Activated CD4-positive, alpha-beta T cell treated with anti-CD3 and anti-CD28 coated beads for 48 hours (primary cell): ENCODE measurements at places on chromosomes 1 and 21.
A peak's percentile ranks its signal among the peaks of the same experiment; 100 is the strongest.

DNA sequence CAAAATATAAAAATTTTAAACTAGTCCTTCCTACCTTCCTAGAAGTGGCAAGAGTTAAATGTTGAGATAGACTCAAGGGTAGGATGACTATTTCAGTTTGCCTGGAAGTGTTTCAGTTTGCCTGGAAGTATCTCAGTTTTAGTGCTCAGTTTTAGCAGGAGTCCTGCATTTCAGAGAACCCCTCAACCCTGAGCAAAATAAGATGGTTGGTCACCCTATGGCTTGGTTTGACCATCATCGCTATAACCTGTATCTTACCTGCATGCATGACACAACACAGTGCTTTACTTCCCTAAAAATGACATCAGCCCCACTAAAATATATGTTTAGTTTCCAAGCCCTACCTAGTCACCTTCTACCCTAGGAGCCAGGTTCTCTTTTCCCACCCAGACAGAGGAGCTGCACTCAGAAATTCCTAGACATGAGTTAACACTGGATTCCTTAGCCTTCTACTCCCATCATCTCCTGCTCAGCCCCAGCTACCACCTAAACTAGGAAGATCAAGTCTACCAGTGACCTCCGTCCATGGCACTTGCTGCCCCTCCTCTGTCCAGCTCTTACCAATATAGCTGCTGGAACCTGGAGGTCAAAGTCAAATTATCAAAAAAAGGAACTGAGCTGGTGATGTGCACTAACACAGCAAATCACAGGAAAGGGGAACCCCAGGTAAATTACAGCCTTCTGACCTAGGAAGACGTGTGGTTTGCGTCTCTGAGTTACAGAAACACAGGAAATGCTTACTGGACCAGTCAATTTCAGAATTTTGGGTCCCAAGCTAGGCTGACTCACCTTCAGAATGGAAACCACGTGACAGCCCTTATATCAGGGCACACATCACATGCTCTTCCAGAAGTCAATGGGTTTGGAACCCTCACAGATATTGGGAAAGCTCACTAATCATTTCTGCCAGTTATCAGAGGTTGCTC lies 2.2 kb upstream of the G0S2 start:
- peak; percentile 55 for DNase-seq

DNA sequence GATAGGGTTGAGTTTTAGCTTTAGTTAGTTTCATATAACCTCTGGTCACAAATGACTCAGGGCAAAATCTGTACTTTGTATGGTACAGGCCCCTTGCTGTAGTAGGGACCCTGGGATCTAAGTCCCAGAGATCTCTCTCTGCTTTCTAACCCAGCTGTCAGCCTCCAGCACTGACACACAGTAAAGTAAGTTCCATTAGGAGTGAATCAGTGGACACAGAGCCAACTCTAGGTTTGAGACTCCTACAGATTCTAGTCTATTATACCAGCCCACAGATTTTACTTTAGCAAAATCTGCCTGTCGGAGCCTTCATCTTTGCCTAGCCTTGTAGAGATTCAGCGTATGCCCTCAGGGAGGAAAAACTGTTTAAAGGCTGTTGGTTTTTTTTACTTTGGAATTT lies 52.5 kb downstream of the ANGPTL1 start:
- DNase-seq = no peak

GRCh38 chr1:91585982-91586381 lies 85.3 kb downstream of the CDC7 start:
- no peak for DNase-seq

- DNase-seq = no peak
These were observed 97.3 kb downstream of the LMX1A start for GRCh38 chr1:165259236-165259635.

DNA sequence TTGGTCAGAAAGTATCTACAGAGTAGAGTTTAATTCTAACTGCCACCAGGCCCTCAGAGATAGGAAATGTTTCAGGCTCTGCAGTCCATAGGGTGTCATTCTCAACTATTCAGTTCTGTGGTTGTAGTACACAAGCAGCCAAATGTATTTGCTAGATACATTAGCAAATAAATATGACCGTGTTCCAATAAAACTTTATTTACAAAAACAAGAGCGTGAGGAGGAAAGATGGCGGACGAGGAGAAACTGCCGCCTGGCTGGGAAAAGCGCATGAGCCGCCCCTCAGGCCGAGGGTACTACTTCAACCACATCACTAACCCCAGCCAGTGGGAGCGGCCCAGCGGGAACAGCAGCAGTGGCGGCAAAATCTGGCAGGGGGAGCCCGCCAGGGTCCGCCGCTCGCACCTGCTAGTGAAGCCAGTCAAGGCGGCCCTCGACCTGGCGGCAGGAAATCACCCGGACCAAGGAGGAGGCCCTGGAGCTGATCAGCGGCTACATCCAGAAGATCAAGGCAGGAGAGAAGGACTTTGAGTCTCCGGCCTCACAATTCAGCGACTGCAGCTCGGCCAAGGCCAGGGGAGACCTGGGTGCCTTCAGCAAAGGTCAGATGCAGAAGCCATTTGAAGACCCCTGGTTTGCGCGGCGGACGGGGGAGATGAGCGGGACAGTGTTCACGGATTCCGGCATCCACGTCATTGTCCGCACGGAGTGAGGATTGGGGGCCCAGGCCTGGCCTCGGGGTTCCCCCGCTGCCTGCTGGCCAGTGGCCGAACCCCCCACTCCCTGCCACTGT lies 286.1 kb downstream of the LRRC40 start:
- DNase-seq = no peak

DNA sequence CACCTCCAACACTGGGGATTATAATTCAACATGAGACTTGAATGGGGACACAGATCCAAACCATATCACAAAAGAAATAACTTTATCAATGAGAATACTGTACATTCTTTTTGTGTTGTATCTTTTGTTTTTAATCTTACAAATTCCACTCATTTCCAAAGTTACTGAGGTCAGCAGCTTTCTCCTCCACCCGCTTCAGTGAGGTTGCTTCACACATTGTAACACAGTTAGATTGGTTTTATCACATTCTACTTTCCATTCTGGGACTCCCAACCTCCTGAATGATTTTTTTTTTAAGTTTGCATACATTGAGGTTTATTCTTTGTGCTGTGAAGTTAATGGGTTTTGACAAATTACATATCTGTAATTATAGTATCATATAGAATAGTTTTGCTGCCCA lies 43.8 kb downstream of the DDAH1 start:
- DNase-seq = no peak

- DNase-seq = no peak
These were observed 18.2 kb downstream of the SMAP2 start for GRCh38 chr1:40391688-40392145.

GRCh38 chr1:30466026-30466425 lies 257.4 kb downstream of the MATN1 start:
- DNase-seq = no peak

GRCh38 chr1:47703981-47704596 lies 266.2 kb downstream of the FOXD2 start:
- DNase-seq = no peak

DNA sequence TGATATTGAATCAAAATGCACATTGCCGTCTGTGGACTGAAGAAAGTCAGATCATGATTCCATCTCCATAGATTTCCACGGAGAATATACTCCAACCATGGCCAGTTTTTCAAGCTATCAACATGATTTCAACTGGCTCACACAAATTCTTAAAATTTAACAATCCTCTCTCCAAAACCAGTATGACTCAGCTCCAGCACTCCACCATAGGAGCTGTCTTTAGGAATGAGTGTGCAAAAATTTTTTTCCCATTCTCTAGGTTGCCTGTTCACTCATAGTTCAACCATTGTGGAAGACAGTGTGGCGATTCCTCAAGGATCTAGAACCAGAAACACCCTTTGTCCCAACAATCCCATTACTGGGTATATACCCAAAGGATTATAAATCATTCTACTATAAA lies 40.8 kb downstream of the RGL1 start:
- DNase-seq = no peak

- DNase-seq = peak; percentile 36
These were observed 747 bp upstream of the ENAH start for GRCh38 chr1:225653463-225654276.

GRCh38 chr1:96482616-96483015 lies 239.0 kb upstream of the PTBP2 start:
- no peak for DNase-seq

- DNase-seq = no peak
These were observed 81.1 kb downstream of the ITPKB start for GRCh38 chr1:226657895-226658545.

GRCh38 chr1:213135572-213135971 lies 84.5 kb downstream of the RPS6KC1 start:
- DNase-seq = no peak

GRCh38 chr1:3222042-3222692 lies 153.2 kb downstream of the PRDM16 start:
- DNase-seq = no peak

- DNase-seq = no peak
These were observed 546.1 kb upstream of the ADAMTS5 start for GRCh38 chr21:27513016-27513415.

- DNase-seq = no peak
These were observed 10.1 kb downstream of the MEF2D start for GRCh38 chr1:156490401-156491032.

- no peak for DNase-seq
These were observed 588.7 kb downstream of the MATN1 start for GRCh38 chr1:30134466-30135217.
